ENCODE measurements at places on chromosomes 5 and 9.

GRCh38 chr9:16139774-16140173 is 586.9 kb downstream of the CCDC171 start:
- no peak for DNase-seq

DNA sequence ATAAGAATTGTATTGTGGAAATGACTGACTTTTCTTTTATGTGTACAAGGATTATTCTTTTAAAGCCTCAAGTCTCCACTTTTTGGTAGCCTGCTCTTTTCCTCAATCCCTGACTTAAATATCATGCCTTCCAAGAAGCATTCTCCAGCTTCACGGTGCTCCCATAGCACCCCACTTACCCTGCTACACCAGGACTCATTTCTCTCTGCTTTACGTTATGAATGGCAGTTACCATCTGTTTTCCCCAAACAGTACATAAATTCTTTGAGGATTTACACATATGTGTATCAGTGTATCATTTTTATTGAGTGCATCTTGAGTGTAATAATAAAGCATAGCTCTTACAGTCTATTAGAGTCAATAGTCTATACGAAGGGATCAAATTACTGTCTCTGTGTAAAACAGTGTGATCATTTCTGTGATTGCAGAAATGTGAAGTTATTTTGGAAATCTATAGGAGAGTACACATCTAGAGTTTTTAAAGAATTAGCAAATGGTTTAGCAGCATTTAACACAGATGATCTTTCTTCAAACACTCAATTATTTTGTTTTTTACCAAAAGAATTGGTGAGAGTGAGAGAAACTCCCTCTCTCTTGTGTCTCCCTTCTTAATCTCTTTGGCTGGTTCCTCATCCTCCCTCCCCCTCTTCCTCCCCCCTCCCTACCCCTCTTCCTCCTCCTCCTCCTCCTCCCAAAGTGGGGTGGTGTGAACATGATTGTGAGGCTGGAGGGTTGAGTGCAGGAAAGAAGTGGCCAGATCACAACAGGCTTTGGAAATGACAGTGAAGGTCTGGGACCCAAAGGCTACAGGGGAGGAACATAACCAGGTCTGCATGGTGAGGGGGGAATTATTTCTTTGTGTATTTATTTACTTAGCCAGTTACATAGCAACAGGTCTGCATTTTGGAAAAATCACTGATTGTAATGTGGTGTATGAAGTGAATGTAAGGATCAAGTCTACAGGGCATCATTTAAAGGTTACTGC is 27.6 kb upstream of the ECM2 start:
- DNase-seq, result no peak

DNA sequence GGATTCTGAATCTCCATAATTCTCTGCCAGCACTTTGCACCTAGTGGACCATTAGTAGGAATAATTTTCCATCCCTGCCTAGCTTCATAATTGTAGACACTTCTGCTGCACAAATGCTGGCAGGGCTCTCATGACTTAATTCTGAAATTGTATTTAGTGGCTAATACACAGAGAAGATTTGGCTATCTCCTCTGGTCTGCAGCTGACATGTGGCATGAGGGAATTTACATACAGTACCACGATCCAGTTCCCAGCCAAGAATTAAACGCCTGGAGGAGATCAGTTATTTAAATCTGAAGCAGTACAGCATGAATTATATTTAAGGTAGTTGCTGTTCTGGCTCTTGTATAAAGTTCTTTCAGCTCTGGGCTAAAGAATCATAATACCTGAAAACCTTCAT is 46.5 kb downstream of the IQGAP2 start:
- no peak for DNase-seq

DNA sequence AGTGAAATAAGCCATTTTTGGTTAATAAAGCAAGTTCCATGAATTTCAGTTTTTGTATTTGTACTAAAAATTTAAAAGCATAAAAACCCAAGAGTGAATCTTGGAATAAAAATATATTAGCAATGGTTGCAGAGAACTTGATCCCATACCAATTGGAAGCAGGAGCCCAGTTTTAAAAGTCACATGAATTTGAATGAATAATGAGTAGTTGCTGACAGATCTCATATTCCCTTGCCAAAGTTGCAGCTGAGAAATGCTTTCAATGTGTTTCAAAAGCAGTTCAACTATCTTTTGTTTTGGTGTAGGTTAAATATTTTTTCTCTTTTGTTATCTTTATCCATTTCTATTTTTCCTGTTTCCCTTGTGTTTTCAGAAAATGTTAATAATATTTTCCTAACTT is 818.6 kb downstream of the CDH18 start:
- no peak for DNase-seq

DNA sequence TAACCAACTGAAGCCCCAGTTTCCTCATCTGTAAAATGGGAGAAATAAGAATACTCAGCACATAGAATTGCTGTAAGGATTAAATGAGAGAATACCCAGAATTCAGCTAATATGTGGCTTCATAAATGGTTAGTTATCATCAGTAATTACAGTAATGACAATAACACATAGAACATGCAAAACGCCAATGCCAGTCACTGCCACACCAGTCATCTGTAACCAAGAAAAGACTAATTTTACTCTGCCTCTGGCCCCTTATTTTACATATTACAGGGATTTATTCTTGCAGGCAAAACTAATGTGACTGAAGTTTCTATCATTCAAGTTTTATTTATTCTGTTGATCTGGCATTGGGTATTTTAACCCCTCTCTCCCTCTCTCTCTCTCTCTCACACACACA is 46.5 kb downstream of the EBF1 start:
- DNase-seq, result no peak

- no peak for DNase-seq
These were observed 13.1 kb upstream of the CFAP157 start for GRCh38 chr9:127693697-127694096.

- no peak for DNase-seq
These were observed 293.1 kb downstream of the DMRTA1 start for GRCh38 chr9:22739712-22740111.

DNA sequence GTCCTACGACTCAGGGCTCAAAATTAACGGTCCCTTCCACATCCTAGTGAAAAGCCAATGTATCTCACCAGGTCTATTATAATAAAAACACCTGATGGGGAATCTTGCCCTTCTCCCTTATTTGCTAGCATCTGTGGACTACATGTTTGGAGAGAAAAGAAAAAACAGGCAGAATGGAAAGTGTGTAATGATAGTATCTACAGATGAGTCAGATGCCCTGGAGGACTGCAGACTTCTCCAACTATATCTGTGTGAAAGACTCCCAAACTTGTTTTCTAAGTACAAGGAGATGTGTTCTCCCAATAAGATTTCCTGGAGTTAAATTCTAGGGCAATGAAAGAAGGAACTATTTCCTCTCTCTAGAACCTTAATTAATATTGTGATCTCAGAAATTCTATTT is 66.0 kb downstream of the FOXB2 start:
- no peak for DNase-seq

GRCh38 chr5:117242028-117242427 is 667.4 kb upstream of the SEMA6A start:
- DNase-seq, result no peak

GRCh38 chr5:91207248-91207647 is 175.9 kb downstream of the ARRDC3 start:
- peak; percentile 72 for DNase-seq

GRCh38 chr5:142506046-142506445 is 179.8 kb downstream of the FGF1 start:
- DNase-seq, result no peak

GRCh38 chr5:91154338-91154737 is 228.8 kb downstream of the ARRDC3 start:
- no peak for DNase-seq

- DNase-seq, result no peak
These were observed 263.9 kb downstream of the NR3C1 start for GRCh38 chr5:143139585-143139984.

Measured in brain microvascular endothelial cell (primary cell).